ENCODE measurements at places on chromosomes 12 and 14. TPM values are rescaled to one million over a fixed set of nuclear protein-coding genes. Genes with fewer than 3 reads are reported as not detected.

Gene RPGRIP1
- total RNA-seq, result not detected

Gene TBC1D30
- total RNA-seq, result 0.23 TPM

Gene RNASE7
- total RNA-seq, result not detected

GRCh38 chr12:77120156-77121085, 55.1 kb upstream of the E2F7 start:
- no peak overlapping the region for H3K27ac ChIP-seq
- H3K36me3 ChIP-seq, result no peaks in the 10 kb centered on the region
- H3K4me3 ChIP-seq, result no peak overlapping the region
- H3K27me3 ChIP-seq, result peaks cover 2% of the 10 kb centered on the region

GRCh38 chr12:17342381-17342961, 736.5 kb upstream of the LMO3 start:
- H3K4me1 ChIP-seq, result no peaks in the 10 kb centered on the region
- H3K4me3 ChIP-seq, result no peak overlapping the region
- no peaks in the 10 kb centered on the region for H3K36me3 ChIP-seq
- H3K27ac ChIP-seq, result no peak overlapping the region
- no peak for DNase-seq

GRCh38 chr12:90234472-90234871, 525.8 kb upstream of the ATP2B1 start:
- H3K4me1 ChIP-seq, result peaks cover 1% of the 10 kb centered on the region
- H3K27me3 ChIP-seq, result peaks cover 6% of the 10 kb centered on the region
- H3K4me3 ChIP-seq, result no peak overlapping the region
- H3K27ac ChIP-seq, result no peak overlapping the region
- DNase-seq, result no peak

DNA sequence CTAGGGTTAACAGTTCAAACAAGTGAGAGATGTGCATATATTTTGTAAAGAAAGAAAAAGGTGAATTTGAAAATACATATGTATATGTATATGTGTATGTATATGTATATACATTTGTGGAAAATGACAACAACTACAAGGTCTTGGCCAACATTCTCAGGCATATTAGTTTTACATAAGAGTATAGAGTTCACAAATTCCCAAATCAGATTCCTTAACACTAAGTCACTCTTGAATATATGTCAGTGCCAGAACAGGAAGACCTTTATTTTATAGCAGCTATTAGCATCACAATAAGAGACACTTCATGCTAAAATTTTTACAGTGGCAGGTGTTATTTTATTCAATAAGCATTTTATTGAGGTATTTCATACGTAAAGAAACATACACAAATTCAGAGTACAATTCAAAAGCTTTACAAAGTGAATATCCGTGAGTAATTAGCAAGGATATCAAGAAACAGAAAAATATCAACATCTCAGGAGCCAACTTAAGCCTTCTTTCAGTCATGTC, 179.7 kb downstream of the SLC6A15 start:
- no peaks in the 10 kb centered on the region for H3K4me1 ChIP-seq
- H3K27ac ChIP-seq, result no peak overlapping the region
- no peaks in the 10 kb centered on the region for H3K36me3 ChIP-seq
- H3K27me3 ChIP-seq, result no peaks in the 10 kb centered on the region
- DNase-seq, result no peak
- H3K4me3 ChIP-seq, result no peak overlapping the region

GRCh38 chr14:99481745-99482099, 513 bp downstream of the CCNK start:
- DNase-seq, result no peak
- no peaks in the 10 kb centered on the region for H3K36me3 ChIP-seq
- H3K4me1 ChIP-seq, result peaks cover 43% of the 10 kb centered on the region
- H3K27me3 ChIP-seq, result no peaks in the 10 kb centered on the region
- peak overlapping the region; percentile 98 for H3K27ac ChIP-seq

DNA sequence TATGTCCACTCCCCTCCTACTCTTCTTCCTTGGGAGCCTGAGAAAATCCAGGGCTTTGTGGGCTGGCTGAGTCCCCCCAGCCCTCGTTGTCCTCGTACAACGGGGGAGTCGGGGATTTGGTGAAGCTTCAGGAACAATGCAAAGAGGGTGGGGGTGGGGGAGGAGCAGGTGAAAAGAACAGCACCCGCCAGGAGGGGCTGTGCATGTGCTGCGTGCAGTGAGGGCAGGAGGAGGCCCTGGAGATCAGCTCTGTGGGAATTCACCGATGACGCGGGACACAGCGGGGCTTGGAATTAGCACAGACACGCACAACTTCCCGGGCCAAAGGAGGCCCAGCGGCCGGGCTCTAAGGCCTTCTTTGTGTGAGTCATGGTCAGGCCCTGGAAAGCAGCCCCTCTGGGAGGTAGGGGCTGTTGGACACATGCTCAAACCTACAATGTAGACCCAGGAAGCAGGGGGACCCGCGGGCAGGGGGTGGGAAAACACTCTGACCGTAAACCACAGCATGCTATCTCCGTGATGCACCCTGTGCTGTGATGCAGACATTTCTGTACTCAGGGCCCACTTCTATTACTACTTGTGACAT, 32.8 kb downstream of the RBM19 start:
- DNase-seq, result no peak
- no peak overlapping the region for H3K4me3 ChIP-seq
- no peaks in the 10 kb centered on the region for H3K27me3 ChIP-seq
- H3K36me3 ChIP-seq, result peaks cover 6% of the 10 kb centered on the region

GRCh38 chr12:52558781-52559445, 6.0 kb upstream of the KRT71 start:
- peaks cover 27% of the 10 kb centered on the region for H3K27me3 ChIP-seq
- H3K4me1 ChIP-seq, result no peaks in the 10 kb centered on the region
- H3K4me3 ChIP-seq, result no peak overlapping the region
- H3K27ac ChIP-seq, result no peak overlapping the region
- no peaks in the 10 kb centered on the region for H3K36me3 ChIP-seq
- no peak for DNase-seq
